NCI-H187 treated with DMSO at 0.1 percent for 48 hours (cell line): ENCODE measurements at places on chromosomes 6 and 20.

- no peak for DNase-seq
These were observed 187.3 kb upstream of the JAG1 start for GRCh38 chr20:10861090-10861489.

- no peak for DNase-seq
These were observed 10.3 kb upstream of the DST start for GRCh38 chr6:56652994-56653393.

DNA sequence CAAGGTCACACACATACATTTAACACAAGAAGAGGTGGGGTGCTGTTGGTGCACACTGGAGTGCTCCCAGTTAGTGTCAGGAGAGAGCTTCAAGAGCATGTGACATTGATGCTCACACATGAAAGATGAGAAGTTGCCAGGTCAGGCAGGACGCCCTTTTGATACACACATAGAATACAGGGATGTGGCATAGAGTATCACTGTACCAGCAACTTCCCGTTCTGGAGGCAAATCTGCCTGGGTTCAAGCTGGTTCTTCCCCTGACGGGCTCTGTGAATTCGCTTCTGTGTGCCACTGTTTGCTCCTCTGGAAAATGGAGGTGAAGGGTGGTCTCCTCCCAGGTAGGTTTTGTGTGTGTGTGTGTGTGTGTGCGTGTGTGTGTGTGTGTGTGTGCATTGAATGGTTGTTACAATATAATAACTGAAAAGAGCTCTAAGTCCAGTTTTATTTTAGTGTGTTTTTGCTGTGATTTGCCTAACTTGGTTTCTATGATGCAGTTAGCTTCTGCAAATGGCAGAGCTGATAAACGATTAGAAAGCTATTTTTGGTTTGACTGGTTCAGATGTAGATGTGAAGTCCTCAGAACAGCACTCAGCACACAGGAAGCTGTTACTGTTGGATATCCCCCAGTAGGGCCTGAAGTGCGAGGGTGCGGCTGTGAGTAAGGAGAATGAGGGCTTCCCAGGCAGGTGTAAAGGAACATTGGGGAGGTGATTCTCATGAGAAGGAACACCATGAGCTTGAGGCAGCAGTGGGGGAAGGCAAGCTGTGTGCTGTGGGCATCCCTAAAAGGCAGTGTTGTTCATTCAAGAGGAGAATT lies 53.4 kb downstream of the HIVEP1 start:
- no peak for DNase-seq

DNA sequence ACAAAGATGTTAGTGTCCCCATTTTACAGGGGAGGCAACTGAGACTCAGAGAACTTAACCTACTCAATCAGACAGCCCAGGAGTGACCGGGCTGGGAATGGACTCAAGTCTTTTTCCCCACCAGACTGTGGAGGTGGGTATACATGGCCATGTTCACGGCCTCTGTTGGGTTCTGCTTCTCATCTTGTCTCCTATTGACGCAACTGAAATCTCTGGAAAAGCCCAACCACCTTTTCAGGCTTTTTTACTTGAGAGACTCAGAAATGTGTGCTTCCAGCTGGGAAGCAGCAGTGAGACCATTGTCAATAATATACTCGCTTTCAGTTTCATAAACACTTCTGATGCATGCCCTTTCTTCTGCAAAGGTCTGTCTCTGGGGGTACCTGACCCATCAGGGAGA lies 70.7 kb downstream of the SOBP start:
- no peak for DNase-seq
